ENCODE measurements at places on chromosomes 4 and X. TPM values are rescaled to one million over a fixed set of nuclear protein-coding genes. Genes with fewer than 3 reads are reported as not detected.

GRCh38 chrX:133674726-133675470, 259.6 kb upstream of the GPC4 start:
- DNase-seq: no peak

DNA sequence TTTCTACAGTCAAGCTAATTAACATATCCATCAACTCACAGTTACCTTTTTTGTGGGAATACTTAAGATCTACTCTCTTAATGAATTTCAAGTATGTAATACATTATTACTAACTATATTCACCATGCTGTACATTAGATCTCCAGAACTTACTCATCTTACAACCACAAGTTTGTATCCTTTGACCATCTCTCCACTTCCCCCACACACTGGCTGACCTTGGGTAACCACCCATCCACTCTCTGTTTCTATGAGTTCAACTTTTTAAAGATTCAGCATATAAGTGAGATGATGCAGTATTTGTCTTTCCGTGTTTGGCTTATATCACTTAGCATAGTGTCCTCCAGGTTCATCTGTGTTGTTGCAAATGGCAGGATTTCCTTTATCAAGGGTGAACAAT, 30.5 kb upstream of the MAGED1 start:
- DNase-seq: no peak

- no peak for DNase-seq
Measured at GRCh38 chr4:64781737-64782326, 372.6 kb upstream of the TECRL start.

DNA sequence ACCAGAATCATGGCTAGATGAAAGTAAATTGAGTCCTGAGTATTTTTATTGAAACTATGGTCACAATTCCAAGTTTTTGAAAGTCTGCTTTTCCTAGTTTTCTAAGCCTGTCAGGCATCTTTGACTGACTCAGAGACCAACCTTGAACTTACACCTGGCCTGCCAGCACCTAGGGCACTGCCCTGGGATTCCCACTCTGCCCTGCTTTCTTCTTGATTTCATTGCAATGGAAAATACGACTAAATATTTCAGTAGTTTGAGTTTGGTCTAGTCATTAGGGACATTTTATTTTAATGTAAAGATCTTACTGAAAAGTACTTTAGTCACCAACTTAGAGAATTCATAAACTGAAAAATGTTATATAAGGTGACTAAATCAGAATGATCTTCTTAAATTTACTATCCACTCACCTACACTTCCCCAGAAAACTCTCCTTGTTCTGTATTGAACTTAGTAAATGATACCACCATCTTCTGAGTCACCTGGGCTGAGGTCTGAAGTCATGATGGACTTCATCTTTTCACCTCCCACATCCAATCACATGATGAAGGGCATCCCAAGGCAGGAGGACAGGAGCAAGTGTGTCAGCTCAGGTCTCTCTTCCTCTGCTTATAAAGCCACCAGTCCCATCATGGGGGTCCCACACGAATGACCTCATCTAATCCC, 11.6 kb upstream of the PYURF start:
- DNase-seq: no peak

DNA sequence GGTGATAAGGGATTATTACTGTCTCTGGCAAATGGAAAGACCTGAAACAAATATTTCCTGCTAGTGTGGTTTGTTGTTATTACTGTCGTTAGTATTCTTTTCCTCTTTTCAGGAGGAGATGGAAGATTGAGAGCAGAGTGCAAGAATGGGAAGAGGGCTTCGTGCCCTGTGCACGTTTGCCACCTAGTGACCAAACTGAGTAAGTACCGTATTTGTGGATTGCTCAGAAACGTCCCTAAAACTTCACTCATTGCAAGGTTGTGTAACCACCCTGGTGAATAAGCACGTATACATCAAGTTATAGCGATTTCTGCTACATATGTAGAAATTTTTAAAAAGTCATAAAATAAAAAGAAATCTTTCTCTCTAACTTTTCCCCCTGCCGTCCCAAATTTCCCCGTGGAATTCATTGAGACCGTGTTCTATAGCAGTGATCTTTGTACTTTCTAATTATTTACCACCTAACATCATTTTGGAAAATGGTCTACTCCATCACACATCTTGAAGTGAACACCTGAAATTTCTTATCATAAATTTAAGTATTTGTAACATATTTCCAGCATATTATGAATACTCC, 24.3 kb downstream of the LINC00632 start:
- no peak for DNase-seq

- no peak for DNase-seq
Measured at GRCh38 chr4:126346654-126347053, 1031.9 kb downstream of the FAT4 start.

GRCh38 chr4:148095346-148095923, 346.8 kb downstream of the NR3C2 start:
- no peak for DNase-seq

- no peak for DNase-seq
Measured at GRCh38 chrX:134377537-134377936, 82.4 kb upstream of the HPRT1 start.

DNA sequence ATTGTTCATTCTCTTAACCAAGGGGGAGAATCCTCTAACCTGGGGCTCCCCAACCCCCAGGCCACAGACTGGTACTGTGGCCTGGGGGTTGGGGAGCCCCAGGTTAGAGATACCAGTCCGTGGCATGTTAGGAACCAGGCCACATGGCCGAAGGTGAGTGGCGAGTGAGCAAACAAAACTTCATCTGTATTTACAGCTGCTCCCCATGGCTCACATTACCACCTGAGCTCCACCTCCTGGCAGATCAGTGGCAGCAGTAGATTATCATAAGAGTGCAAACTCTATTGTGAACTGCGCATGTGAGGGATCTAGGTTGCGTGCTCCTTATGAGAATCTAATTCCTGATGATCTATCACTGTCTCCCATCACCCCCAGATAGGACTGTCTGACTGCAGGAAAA, 957.2 kb upstream of the PRKX start:
- DNase-seq: no peak

DNA sequence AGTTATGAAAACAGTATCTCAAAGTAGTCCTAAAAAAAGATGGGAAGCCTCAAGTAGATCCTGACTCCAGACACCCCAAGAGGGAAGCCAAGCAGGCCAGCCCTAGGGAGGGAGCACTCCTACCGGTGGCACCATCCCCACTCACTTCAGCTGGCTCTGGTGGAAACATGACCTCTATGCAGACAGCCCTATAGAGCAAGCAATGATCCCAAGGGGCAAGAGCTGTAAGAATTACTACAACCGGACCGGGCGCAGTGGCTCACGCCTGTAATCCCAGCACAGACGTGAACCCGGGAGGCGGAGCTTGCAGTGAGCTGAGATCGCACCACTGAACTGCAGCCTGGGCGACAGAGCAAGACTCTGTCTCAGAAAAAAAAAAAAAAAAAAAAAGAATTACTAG, 5.7 kb downstream of the LETM1 start:
- DNase-seq: no peak

GRCh38 chr4:2459589-2460349, 9.1 kb upstream of the RNF4 start:
- DNase-seq: no peak

GRCh38 chr4:180598281-180598680, 1644.9 kb upstream of the TENM3 start:
- DNase-seq: no peak

DNA sequence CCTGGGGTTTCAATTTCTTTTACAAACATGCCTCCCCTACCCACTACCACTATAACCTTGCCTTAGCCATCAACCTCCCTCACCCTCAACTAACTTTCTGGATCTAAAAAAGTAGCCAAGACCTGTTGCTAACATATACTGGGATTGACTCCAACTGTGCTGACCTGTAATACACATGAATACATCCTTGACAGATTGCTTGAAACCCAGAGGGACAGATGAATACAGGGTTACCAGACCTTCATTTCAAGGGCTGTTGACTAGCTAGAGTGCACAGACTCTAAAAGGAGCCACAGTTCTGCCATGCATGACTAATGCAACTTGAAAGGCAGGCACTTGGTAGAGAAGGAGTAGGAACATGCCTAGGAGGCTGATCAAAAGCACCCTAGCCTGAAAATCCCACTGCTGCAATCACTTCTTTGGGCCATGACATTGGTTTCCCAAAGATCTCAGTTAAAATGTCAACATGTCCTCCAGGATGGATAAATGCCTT, 121.0 kb downstream of the PCDH19 start:
- DNase-seq: no peak

DNA sequence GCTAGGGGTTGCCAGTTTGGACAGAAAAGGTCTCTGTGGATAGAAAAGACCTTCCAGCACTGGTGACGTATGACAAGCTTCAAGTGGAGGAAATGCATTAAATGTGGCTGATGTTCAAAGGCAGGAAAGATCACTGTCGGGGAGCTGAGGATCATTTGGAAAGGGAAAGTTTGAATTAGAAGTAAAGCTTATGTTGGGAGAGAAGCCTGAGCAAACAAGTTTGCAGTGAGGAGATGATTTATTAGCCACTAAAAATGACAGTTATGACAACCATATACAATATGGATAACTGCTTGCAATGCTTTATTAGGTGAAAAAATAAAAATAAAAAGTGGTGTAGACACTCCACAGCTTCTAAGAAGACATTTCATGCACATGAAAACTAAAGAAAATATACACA, 135.3 kb upstream of the HS3ST1 start:
- DNase-seq: peak; percentile 18

- no peak for DNase-seq
Measured at GRCh38 chr4:98688411-98689290, 30.2 kb upstream of the TSPAN5 start.

GRCh38 chrX:50813843-50814661, at the start of gene SHROOM4:
Gene SHROOM4 (minus strand): TSS chrX:50814194. CDS start chrX:50814018, 176 bp downstream.
- DNase-seq: peak; percentile 79

DNA sequence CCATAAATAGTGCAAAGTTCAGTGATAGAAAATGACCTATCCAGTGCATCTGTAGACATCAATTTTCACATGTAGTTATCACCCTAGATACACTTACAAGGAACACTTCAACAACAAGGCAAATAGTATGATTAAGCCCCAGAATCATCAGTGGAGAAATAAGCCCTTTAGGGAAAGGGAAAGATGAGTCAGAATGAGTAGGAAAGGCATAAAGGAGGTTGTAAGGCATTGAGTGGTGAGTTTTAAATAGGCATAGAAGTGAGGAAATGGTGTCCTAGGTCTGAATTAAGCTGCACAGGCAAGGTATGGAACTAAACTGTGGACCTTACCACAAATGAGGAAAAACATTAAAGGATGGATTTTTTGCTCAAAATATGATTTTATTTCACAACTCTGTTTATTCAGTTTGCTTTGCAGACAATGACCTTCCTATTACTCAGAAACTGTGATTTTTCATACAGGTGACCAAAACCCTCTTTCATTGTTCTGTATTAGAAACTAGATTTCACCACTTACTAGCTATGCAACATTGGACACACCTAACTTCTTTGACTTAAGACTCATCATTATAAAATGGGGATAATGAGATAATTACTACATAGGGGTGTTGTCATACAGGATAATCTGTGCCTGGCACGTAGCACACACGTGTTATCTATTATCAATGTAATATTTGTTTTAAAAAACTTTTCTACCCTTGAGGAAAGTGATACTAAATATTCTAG, 57.0 kb upstream of the MAP9 start:
- no peak for DNase-seq

GRCh38 chr4:60865273-60865672, 334.9 kb upstream of the ADGRL3 start:
- DNase-seq: peak; percentile 23

GRCh38 chrX:111823128-111823527, 52.9 kb upstream of the TRPC5OS start:
- DNase-seq: no peak

Gene UCP1
- polyA plus RNA-seq: 0.54 TPM

Gene NWD2
- polyA plus RNA-seq: 0.04 TPM

Gene TAF7L
- polyA plus RNA-seq: 0.40 TPM

Gene BRS3
- 0.07 TPM for polyA plus RNA-seq

Gene TENM3
- polyA plus RNA-seq: 2.6 TPM

Measured in right lung (tissue), 10 donors.